Stimulated activated naive CD4-positive, alpha-beta T cell (primary cell): ENCODE measurements at places on chromosomes 6 and 20.

- no peak for DNase-seq
These were observed 13.9 kb downstream of the PTK7 start for GRCh38 chr6:43089874-43090558.

GRCh38 chr6:129677620-129678325 lies 32.2 kb downstream of the ARHGAP18 start:
- DNase-seq, result no peak

- no peak for DNase-seq
These were observed 78.1 kb upstream of the CD93 start for GRCh38 chr20:23164176-23164601.

DNA sequence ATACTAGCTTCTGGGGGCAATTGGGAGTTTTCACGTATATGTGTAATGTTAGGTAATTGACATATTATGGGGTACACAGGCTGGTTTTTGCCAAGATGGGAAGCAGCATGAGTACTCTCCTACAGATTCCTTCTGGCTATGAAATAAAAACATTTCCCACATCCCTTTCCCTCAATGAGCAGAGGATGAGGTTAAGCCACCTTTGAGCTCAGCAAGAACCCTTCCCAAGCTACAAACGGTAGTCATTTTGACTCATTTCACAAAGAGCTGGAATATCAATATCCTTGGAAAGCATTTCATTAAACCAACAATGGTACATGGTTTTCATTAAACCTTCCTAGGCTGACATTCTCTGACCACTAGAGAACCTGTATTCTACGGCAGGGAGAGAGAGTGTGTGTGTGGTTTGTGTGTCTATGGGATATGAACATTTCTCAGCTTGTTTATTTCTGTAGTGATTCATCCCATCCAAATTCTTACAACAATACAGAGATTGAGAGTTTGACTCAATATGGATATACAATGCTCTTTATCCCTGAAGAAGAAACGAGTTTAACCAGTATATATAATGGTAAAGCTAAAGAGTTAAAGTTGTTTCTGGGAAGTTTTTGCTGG lies 119.5 kb downstream of the ARHGAP18 start:
- DNase-seq, result no peak

DNA sequence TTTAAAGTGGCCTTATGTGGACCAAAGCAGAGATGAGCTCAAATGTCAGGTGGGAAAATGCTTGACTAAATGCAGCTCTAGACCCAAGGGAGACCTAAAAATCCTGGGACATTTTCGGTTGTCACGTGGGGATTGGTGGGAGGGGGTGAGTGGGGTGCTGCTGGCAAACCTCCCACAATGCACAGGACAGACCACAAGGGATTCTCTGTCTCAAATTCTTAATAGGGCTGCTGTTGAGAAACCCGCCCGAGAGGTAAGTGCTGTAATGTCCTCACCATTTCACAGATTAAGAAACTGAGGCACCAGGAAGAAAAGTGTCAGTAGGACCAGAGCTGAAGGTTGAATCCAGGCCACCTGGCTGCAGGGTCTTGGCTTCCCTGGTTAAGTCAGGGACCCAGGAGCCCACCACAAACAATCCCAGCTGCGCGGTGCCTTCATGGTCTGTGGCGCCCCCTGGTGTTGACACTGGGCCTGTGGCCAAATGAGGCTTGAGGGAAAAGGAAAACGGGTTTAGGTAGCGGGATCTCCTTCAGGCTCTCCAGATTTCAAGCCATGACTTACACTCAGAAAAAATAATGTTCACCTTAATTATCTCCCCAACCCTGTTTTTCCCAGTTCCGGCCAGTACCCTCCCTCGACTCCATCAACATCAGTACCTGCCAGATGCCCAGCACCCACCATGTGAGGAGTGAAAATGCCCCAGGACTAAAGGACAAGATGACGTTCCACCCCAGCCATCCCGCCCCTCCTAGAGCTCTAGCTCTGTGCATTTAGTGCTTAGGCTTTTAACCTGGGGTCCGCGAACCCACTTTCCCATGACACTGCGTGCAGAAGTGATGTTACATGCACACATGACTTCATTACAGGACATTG lies 7.2 kb downstream of the HLA-G start:
- DNase-seq, result peak; percentile 46

- no peak for DNase-seq
These were observed 131.6 kb upstream of the NEDD9 start for GRCh38 chr6:11363881-11364576.

DNA sequence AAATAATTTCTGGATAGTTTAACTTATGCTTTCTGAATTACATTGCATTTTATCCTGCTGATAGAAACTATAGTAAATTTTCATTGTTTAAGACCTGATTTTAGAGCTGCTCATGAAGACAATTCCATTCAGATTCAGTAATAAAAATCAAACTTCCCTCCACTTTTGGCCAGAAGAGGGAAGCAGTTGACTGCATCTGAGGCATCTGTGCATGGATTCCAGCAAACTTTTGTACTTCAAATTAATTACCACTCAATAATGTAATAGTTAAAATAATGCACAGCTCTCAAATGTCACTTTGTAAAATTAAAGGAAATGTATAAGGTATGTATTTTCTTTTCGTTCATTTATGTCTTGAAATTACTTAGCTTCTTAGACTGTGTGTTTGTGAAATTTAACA lies 64.2 kb upstream of the SLC35B3 start:
- no peak for DNase-seq

GRCh38 chr6:14384175-14384949 lies 266.8 kb downstream of the CD83 start:
- DNase-seq, result no peak

DNA sequence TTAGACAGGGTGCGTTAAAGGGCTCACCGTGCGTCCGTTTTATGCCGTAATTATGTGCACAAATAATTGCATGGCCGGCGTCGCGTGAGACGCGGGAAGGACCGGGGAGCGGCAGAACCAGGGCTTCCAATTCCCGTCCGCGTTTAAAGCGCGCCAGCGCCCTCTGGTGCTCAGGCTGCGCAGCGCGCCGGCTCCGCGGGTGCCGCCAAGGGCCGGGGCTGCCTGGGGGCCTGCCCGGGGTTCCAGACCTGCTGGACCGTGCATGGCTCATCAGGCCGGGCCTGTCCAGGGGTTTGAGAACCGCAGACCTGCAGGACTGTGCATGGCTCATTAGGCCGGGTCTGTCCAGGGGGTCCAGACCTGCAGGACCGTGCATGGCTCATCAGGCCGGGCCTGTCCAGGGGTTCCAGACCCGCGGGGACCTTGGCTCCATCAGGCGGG lies 369.0 kb downstream of the THBS2 start:
- DNase-seq, result peak; percentile 49

DNA sequence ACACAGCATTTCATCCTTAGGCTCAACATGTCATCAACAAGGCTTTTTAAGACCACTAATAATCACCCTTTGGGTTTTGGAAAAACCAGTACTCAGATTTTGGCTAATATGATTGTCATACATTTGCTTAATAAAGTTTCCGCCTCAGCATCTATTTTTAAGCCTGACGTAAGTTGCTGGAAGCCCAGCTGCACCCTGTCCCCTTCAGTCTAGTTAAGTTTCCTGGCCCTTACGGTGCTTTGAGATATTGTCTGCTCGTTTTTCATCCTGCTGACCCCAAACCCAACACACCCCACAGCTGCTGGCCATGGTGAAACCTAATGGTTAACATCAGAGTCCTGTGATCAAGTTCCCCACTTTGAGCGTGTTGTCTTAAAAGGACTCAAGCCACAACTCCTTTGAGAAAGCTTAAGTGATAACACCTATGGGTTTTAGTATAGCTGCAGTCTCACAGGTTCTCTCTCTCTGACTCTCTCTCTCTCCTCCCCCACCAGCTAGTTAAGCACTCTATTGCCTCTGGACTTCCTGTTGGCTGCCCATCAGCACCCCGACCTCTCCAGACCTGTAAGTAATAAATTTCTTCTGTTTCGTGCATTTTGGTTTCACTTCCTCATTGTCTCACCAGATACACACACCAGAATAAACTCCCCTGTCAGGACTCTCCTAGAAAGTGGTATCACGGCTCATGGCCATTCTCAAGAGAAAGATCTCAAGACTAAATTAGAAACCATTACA lies 802.0 kb downstream of the C6orf118 start:
- no peak for DNase-seq

DNA sequence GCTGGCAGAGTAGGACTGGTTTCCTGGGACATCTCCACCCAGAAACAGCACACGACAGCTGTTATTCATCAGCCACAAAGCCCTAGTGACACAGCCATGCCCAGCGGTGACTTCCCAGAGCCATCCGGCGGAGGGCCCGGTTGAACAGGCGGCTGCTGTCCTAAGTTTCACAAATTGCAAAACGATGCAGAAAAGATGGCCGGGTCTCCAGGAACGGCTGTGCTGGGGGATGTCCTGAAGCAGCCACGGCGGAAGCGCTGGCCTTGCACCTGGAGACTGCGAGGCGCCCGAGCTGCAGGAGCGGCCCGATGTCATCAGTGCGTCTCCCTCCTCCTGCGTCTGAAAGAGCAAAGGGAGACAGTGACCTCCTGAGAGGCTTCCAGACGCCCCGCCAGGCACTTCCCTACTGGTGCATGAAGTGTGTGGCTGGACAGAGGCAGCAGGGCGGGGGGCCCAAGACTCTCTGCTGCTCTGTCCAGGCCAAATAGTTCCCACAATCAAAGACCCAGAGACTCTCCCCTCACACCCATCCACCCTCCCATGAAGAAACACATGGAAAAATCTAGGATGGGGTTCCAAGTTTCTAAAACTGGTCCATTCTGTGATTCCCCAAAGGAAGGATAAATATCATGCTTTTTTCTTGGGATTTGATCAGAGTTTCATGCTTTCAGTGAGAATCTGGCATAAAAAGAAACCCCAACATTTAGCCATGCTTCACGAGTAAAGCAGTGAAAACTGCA lies 44.0 kb downstream of the SSR1 start:
- no peak for DNase-seq

DNA sequence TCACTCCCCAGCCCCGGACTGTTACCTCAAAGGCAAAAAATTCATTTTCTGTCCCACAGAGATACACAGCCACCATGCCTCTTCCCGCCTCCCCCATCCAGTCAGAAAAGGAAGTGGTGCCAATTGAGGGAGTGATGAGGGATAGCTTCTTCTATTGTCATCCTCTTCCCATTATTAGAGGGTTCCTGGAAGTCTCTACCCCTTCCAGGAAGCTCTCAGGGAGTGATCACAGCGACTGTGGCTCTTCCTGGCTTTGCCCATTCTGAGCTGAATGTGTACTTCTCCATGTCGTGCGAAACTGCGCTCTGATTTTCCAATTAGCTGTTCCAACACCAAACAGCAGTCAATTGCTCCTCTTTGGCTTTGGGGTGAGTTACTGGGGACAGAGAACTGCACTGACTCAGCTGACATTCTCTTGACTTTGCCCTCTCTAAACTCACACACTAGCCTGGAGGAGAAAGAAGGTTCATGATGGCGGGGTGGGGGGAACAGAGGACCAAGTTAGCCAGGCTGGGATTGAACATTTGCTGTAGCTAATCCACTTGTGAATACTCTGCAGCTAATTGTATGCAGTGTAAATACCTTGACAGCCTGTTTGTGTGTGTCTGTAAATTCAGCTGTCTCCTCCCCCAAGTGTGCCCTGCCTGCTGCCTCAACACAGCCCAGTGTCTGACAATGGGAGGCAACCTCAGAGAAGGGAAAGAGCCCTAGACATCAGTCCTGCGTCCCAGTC lies 2.4 kb upstream of the MDGA1 start:
- no peak for DNase-seq

GRCh38 chr6:7235712-7236305 lies 77.2 kb downstream of the SSR1 start:
- no peak for DNase-seq

DNA sequence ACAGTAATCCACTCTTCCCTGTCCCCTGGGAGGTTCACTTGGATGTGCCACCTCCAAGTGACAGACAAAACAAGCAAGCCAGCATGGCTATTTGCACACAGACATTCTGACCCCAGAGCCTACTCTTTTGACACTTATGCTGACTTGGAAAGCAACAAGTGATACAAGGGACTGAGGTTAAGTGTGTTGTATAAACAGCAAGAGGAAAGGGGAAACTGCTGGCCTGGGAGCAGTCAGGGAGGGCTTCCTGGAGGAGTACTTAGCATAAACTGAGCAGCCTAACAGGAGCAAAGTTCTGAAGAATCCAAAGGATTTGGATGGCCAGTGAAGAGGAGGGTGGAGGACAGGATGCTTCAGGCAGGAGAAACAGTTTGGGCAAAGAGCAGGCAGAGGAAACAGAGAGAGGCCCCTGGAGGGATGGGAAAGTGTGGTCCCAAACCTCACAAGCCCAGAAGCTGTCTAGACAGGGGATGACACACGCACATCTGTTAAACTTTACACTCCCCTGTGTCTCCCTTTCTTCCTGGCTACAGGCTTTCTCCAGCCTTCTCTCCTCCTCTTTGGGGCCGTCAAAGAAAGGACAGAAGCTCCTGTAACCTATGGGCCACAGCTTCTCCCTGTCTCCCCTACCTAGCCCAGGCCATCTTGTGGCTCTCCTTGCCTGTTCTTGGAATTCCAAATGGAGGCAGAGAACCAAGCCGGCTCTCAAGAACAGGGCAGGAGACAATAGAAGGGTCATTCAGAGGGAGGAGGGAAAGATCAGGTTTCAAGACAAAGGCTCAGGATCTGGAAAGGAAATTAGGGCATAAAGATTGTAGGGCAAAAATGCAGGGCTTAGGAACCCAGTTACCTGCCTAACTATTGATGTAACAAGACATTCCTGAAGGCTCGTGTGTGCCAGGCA lies 19.3 kb downstream of the SULF2 start:
- DNase-seq, result no peak

DNA sequence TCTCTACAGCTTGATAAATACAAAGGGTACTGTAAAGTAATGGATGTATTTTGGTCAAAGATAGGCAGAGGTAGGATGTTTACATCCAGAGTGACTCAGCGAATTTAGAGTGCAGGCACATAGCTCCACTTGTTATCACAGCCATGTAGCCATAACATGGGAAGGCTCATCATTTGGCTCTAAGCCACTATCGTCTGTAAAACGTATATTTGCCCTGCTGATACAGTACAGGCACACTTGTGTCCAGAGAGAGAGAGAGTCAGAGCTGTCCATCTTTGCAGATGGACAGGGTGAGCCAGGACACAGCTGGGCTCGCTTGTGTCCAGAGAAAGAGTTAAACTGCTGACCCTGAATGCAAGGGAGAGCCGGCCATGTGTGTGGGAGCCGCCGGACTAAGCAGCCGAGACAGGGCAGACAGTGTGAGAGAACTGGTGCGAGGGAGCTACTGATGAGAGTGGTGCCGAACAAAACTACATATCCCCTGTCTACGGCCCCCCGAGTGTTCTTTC lies 619.0 kb downstream of the DOK5 start:
- DNase-seq, result no peak
